ENCODE measurements at places on chromosomes 4 and X.

DNA sequence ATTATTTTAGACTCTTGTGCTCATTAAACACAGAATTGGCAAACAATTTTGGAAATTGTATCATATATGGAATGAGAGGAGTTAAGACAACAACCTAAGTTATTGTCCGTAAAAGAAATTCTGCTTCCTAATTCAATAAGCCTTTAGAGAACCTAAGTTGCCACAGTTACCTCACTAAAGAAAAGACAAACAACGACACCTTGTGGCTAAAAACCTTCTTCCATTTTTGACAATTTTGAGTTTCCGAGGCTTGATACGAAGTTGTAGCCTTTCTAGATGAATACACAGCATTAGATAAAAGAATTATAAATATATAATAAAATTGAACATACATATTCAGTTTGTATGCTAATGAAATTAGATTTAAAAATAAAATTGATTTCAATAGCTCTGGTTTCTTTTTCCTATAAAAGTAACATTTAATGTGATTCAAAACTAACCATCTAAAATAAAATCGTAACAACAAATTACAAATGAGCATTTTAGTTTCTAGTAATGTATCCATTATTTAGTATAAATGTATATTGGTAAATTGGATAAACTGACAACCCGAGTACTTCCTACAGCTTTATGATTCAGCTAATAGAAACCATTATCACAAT is 275.1 kb downstream of the GPM6A start:
- DNase-seq, result no peak

DNA sequence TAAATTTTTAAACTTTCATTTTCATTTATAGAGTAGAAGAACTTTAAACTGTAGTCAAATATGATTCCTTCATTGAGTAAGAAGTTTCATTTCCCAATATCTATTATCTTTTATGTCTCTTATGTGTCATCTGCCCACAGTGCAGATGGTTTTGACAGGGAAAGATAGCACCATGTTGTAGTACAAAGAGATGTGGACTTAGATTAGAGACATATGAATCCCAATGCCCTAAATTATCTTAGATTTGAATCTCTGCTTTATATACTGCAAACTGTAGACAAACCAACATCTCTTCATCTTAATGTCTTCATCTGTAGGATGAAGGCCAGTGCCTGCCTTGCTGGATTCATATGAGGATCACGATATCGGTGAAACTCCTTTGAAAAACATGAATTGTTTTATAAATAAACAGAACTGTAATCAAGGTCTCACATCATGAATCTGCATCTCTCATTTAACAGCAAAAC is 217.5 kb downstream of the BANK1 start:
- DNase-seq, result no peak

DNA sequence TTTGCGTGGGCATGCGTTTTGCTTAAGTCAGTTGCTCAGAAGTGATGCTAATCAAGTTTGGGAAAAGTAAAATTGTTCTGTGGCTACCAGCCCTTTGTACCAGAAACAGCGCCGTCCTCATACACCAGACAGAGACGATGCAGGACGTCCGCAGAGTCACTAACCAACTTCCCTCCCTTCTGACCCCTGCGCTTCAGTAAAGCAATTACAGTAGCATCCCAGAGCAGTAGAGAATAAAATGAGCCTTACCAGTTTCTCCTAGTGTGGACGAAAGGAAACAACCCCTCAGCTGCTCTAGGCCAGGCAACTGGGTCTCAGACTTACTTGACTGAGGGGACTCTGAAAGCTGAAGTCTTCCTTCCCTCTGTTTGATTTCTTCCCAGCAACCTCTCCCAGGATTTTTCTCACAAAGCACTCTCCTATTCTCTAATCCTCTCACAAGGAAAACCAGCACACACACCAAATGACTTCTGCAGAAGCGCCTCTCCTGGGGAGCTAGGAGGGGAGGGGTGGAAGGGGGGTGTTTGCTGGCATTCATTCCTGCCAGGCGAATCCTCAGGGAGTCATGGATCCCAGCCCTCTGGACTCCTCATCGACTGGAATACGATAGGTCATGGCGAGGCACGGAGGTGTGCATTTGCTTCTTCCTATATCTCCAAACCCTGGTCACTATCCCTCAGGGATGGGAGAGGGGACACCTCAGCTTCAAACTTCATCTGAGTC is 56.0 kb upstream of the MID1 start:
- peak; percentile 57 for DNase-seq

DNA sequence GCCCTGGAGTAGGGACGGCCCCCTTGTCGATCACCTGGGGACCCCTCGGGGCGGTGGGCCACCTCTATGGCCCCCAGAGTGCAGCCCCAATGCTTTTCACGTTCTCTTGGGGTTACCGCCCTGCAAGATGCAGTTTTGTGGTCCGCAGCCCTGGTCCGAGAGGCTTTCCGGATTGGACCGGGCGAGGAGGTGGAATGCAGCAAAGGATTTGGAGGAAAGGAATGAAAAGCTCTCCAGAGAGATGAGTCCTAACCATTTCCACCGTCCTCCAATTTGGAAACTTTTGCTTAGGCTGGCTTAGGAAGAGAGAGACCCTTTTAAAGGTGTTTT is 601 bp downstream of the SLC25A43 start:
- DNase-seq, result peak; percentile 55

DNA sequence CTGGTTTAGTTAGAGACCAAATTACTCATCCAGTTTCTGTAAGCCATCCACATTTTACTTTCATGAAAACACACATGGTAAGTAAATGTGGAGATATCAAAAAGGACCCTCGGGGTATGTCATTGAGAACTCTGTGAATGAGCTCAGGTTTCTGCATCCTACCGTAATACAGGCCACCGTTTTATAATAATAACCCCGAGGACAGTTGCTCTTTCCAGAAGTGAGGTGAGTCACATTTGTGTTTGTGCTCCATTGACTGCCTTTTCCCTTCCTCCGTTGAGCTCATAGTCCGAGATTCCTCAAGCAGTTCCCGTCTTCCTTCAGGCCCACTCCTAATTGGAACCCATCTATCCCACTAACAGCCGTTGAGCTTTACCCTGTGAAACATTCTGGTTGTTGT is 95.3 kb downstream of the GRID2 start:
- DNase-seq, result no peak

DNA sequence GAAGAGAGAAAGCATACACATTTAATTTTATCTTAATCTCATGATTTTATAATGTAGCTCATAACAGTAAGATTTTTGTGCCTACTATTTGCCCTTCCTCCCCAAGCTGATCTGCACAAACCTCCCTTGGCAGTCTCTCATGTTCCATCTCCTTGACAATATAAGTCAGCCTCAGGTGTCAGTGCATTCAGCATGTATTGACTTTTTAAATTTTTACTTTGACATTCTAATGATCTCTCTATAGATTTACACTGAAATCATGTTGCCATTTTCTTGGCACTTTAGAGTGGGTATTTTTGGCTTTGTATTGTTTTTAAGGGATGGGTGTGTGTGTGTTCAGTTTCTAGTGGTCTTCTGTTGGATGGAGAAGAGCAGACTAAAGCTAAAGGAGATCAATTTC is 505.3 kb upstream of the CPEB2 start:
- no peak for DNase-seq

DNA sequence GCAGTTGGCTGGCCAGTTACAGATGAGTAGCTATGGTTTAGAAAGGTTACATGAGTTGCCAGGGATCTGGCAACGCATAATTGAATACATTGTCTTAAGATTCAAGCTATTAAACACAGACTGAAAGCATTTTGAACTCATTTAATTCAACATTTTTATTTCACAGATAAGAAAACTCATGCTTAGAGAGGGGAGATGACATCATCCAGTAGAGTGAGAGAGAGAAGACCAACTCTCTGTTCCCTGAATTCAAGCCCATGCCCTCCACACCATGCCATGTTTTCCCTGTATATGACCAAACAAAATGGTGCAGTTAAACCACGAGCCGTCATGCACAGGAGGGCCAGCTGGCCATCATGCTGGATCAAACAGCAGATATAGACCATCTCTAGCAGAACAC is 22.6 kb downstream of the SNCA start:
- no peak for DNase-seq

GRCh38 chrX:66399273-66399672 is 235.2 kb downstream of the HEPH start:
- no peak for DNase-seq

DNA sequence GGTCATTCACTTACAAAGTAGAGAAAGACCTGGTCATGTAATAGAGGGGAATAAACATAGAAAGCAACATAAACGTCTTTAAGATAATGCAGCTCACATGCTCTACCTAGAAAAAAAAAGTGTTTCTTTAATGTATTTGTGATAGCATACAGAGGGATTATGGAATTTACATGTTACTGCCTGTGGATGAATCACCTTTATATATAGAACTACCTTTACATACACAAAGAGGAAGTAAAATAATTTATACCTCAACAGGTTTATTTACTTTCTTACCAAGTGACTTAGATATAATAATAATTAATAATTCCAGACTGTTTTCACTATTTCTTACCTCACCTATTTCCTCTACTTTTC is 81.5 kb downstream of the PPP3CA start:
- DNase-seq, result no peak

DNA sequence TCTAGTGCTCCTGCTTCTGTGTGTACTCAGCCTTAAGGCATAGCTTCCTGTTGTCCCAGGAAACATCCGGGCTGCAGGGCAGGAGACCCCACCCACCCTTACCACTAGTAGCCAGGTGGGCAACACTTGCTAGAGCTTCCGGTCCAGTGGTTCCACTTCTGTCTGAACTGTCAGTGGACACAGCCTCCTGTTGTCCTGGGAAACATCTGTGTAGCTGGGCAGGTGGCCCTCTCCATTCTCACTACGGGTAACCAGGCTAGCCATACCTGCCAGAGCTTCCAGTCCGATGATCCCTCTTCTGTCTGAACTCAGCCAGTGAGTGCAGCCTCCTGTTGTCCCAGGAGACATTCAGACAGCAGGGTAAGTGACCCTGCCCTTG is 372.2 kb downstream of the INPP4B start:
- no peak for DNase-seq

DNA sequence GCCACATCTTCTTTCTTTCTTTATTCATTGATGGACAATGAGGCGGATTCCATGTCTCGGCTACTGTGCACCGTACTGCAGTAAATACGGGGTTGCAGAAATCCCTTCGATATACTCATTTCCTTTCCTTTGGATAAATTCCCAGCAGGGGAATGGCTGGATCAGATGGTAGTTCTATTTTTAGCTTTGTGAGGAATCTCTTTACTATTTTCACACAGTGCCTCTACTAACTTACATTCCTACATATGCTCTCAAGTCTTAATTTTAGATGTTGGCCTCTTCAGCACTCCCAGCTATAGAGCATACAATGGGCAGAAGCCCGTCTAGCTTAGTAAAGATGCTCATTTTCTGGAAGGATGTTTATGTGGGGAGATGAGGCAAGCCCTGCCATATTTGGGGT is 317.4 kb downstream of the ASMT start:
- no peak for DNase-seq

DNA sequence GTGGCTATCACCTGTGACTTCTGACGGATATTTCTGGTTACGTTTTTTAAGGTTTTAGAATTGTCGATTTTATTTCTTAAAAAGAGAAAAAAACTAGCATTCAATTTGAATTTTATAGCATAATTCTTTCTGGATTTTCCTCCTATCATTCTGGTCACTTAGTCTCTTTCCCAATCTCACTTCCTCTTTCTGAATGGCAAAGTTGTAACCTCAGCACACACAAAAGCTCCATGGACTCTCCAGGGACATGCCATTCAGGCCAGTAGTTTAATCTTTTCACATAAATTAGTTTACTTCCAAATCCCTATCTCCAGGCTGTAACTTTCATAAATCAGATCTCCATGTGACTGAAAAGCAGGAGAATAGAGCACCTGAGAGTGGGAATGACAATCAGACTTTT is 110.7 kb downstream of the ARAP2 start:
- no peak for DNase-seq

DNA sequence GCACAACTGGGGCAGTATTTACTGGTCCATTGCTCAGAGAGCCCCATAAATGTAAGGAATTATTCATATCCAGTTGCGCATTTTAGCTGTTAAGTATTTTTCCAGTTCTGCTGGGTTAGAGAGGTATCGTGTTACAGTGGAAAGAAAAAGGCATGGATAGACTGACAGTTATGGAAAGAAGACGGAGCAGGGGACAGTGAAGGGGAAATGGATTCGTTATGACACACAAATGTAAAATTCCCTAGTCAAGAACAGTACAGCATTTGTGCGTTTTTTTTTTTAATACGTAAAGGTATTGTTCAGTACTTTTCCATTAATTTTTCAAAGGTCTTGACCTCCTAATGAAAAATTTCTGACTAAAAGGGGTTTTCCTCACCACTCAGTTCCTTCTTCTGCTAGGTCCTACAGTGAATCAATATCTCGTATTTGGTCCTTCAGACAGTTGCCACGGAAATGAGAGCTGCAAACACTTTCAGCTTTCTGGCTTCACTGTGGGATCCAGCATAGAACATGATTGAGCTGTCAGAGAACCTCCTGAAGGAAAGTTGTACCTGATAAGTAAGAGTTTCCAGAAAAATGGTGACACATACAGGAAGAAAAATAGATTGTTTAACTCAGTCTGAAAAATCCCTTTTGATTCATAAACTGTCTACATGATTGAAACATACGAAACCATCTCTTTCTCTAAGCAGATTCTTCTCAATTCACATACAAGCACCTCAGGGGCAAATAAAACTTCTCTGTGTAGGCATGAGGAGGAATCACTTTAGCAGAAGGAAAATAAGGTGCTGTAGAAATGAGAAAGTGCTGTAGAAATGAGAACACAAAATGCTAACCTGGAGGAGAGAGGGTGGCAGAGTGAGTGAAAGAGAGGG is 21.8 kb upstream of the BBS12 start:
- DNase-seq, result no peak

- DNase-seq, result no peak
These were observed 51.4 kb upstream of the VCX3B start for GRCh38 chrX:8413279-8413678.

DNA sequence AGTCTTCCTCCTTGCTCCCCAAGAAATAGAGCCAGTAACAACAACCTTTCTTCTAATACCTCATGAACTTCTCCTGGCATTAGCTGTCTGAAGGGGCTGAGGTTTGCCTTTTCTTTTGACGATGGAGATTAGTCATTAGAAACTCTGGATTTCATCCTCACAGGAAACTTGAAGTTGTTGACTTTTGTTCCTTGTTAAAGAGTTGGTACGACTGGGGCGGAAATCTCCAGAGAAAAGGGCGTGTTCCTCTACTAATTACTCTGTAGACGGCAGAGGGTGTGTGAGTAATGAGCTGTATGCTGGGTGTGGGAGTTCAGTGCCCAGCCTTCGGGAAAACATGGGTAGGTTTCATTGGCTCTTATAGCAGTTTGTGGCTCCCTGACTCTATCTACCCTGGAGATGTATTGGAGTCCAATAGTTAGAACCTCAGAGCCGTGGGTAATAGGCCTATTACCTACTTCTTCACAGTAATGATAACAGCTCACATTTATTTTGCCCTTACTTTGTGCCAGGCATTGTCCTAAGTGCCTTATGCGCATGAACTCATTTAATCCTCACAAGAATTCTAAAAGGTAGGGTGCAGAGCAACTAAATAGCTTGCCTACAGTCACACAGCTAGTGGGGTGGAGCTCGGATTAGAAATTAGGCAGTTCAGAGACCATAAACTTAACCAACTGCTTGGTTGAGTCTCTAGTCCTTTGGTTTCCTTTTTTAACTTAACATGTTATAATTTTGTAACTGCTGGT is 23.4 kb downstream of the TMEM164 start:
- DNase-seq, result no peak

Measured in islet precursor cell (in vitro differentiated cells).